MCF 10A (cell line): ENCODE measurements at places on chromosomes 11 and 22.

GRCh38 chr11:96841792-96842191 is 452.0 kb downstream of the JRKL start:
- H3K4me1 ChIP-seq, result no peaks in the 10 kb centered on the region
- H3K27me3 ChIP-seq, result no peaks in the 10 kb centered on the region
- no peaks in the 10 kb centered on the region for H3K36me3 ChIP-seq
- no peak overlapping the region for H3K27ac ChIP-seq

- no peak overlapping the region for H3K27ac ChIP-seq
- H3K4me1 ChIP-seq, result peaks cover 21% of the 10 kb centered on the region
- H3K4me3 ChIP-seq, result no peak overlapping the region
- H3K36me3 ChIP-seq, result no peaks in the 10 kb centered on the region
- peaks cover 8% of the 10 kb centered on the region for H3K27me3 ChIP-seq
Measured at GRCh38 chr11:60831501-60832079, 10.3 kb upstream of the CCDC86 start.

- H3K4me3 ChIP-seq, result no peak overlapping the region
- H3K27ac ChIP-seq, result no peak overlapping the region
- no peaks in the 10 kb centered on the region for H3K36me3 ChIP-seq
- H3K27me3 ChIP-seq, result no peaks in the 10 kb centered on the region
Measured at GRCh38 chr11:131745405-131745804, 375.0 kb downstream of the NTM start.

DNA sequence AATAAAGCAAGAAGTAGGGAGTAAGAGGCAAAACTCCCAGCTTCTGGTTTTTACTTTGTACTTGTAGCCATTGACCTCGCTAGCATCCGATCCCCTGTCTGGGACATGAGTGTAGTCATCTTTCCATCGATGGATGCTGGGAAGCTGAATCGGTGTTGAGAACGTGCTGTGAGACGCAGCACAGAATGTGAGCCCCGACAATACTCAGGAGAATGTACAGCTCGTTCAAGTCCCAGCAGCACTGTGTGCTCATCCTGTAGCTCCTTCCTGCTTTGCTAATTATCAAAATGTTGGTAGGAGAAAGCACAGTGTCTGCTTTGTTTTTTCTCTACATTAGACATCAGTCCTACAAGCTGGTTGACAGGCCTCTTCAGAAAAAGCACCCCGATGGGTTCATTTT is 56.6 kb downstream of the JAM3 start:
- no peak overlapping the region for H3K27ac ChIP-seq
- H3K27me3 ChIP-seq, result peaks cover 12% of the 10 kb centered on the region
- H3K36me3 ChIP-seq, result no peaks in the 10 kb centered on the region
- H3K4me3 ChIP-seq, result no peak overlapping the region
- no peak for DNase-seq

GRCh38 chr11:79168530-79169110 is 272.2 kb downstream of the TENM4 start:
- no peaks in the 10 kb centered on the region for H3K36me3 ChIP-seq
- H3K4me1 ChIP-seq, result peaks cover 27% of the 10 kb centered on the region
- H3K27me3 ChIP-seq, result no peaks in the 10 kb centered on the region
- no peak overlapping the region for H3K27ac ChIP-seq
- no peak overlapping the region for H3K4me3 ChIP-seq

- H3K36me3 ChIP-seq, result peaks cover 20% of the 10 kb centered on the region
- DNase-seq, result no peak
- H3K4me3 ChIP-seq, result no peak overlapping the region
- peak overlapping the region; percentile 65 for H3K27ac ChIP-seq
Measured at GRCh38 chr22:21947040-21948014, 5.3 kb downstream of the PPM1F start.

GRCh38 chr11:133965031-133965601 is 8.3 kb upstream of the IGSF9B start:
- peak overlapping the region; percentile 41 for H3K27ac ChIP-seq
- peaks cover 4% of the 10 kb centered on the region for H3K27me3 ChIP-seq
- DNase-seq, result peak; percentile 85
- H3K4me1 ChIP-seq, result peaks cover 35% of the 10 kb centered on the region
- no peaks in the 10 kb centered on the region for H3K36me3 ChIP-seq
- H3K4me3 ChIP-seq, result no peak overlapping the region

DNA sequence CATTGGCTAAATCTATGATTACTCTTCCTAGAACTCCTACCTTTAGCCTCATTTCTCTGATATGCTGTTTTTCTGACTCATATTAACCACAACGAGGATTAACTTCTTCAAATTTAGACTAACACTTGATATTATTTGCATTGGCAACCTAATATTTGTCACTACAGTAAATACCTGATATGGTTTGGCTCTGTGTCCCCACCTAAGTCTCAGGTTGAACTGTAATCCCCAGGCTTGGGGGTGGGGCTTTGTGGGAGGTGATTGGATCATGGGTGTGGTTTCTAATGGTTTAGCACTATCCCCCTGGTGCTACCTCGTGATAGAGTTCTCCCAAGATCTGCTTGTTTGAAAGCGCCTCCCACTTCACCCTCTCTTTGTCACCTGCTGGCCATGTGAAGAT is 17.1 kb upstream of the MED17 start:
- no peaks in the 10 kb centered on the region for H3K36me3 ChIP-seq
- no peaks in the 10 kb centered on the region for H3K27me3 ChIP-seq
- H3K4me3 ChIP-seq, result no peak overlapping the region
- H3K4me1 ChIP-seq, result no peaks in the 10 kb centered on the region
- no peak overlapping the region for H3K27ac ChIP-seq
- DNase-seq, result no peak
